NCI-H1417 (cell line): ENCODE measurements at places on chromosomes 11 and 22.

DNA sequence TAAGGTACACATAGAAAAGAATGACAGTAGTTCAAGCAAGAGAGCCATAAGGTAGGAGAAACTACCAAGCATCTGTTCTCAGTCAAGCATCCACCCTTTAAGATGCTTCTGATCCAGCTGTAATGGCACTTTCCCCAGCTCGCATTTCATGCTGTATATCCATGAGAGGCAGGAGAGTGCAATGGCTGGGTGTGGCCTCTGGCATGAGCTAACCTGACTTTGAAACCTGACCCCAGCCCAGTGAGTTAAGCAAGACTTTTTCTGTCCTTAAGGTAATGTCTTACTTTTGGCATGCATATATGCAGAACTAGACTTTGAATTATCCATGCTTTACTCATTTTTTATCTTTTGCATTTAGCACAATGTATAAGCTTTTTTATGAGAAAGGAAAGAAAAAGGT, 79.8 kb upstream of the CNTN5 start:
- no peak for DNase-seq

DNA sequence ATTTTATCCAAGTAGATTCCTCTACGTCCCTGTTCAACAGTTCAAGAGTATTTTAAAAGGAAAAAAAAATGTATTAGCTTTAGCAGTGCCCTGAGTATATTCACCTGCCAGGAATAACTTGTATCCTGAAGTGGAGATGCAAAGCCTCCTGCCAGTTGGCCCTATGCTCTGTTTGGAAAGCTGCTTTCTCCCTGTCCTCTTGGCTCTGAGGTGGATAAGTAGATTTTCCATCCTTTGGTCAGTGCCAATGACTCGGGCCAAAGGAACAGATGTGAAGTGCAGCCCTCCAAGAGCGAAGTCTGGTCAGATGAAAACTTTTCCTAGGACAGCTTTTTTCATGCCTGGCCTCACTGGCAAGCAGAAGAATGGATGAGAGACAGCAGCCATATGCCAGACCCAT, 839.9 kb upstream of the TENM4 start:
- no peak for DNase-seq

DNA sequence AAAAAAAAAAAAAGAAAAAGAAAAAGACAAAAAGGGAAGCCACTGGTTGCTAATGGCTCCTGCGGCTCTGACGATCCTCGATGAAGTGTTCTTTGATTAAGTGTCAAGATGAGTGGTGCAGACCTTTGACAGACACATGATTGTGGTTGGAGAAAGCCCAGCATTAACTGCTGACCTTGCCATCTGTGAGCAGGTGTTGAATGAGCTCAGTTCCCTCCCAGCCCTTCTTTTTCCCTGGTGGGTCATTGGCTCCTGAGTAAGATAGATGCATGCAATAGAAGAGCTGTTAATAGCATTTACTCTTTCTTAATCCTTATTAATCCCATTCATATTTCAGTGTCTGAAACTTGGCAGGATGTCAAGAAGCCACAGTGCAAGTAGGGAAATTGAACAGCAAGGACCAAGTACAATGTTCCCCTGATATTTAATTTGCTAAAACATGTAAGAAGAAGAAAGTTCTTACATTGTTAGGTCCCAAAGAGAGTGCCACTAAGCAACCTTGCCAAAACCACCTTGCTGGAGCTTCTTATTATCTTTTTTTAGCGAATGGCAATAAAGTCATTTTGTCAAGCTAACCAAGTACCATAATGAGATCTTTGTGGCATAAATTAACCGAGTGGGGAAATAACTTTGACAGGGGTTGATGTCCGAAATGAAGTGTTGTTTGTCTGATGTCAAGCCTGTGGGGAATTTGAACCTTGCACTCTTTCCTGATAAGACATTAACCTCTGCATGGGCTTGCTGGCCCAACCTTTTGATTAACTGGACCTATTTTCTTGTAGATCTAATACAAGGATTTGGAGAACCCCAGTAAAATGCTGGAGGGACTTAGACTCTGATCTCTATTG, 113.7 kb downstream of the PTPRJ start:
- DNase-seq: peak; percentile 54

DNA sequence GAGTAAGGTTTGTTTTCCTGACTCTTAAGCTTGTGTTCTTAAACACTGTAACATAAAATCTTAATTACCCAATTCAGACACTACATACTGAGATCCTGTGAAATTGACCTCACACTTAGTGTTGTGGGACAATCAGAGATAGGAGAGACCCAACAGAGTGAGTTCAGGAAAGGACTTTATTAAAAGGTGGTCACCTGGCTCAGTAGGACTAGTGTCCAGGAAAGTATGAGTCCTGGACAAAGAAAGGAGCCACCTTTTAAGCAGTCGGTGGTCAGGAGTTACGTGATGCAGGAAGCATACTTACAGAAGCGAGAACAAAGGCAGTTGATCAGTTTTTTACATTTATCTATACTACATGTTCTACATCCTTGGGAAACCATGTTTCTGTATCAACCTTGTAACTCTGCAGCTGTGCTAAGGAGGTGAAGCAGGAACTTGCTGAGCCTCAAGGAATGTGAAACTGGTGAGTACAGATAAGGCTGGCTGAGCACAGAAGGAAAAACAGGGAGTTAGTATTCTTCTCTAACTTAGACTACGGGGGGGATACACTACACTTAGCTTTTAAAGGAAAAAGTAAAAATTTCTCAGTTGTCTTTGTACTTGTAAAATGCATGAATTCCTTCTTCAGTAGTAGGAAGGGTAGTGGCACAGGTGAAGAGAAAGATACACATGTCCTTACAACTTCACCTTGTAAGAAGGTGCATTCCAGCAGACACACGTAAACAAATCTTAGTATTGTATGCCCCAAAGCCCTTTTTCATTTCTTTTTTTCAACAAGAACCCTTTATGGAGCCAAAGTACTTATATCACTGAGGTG, 15.1 kb downstream of the OR51E1 start:
- no peak for DNase-seq

- DNase-seq: no peak
Observed at GRCh38 chr22:27980424-27981148, 61.5 kb upstream of the PITPNB start.
